MCF 10A (cell line): ENCODE measurements at places on chromosomes 2 and 18.

- peaks cover 91% of the 10 kb centered on the region for H3K36me3 ChIP-seq
- H3K4me1 ChIP-seq: no peaks in the 10 kb centered on the region
- no peak overlapping the region for H3K4me3 ChIP-seq
- DNase-seq: no peak
Measured at GRCh38 chr2:173235947-173236803, 118.5 kb upstream of the CDCA7 start.

DNA sequence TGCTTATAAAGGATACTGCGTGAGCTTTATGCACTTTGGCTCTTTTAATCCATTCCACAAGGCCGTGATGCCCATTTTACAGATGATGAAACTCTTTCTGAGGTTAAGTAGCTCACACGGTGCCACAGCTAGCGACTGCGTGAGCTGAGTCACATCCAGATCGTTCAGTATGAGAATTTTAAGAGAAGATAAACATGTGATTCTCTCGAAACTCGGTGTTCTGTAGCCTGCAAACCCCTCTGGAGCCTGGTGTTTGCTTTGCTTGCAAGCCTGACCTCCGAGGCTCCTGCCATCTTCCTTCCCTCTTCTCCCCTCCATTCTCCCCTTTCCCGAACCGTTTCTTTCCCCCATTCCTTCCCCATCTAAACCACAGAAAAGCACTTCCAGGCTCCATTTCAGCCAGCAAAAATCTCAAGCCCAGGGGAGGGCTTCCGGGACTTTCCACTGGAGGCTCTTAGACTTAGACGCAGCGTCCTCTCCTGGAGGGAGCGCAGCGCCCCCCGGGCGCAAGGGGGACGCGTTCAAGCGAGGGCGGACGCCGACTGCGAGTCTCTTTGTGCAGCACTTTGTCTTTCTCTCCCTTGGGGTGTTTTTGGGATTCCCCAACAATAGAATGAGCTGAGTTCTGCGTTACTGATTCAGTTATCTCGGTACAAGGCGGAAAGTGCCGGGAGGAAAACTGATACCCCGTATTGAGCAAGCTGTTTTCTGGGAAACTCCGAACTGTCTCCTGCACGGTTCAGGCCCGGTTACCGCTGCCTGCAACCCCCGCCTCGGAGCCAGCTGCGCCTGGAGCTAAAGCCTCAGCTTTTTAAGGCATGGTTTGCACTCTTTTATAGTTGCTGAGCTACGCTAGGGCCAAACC, 38.0 kb downstream of the CYP1B1 start:
- no peak for DNase-seq
- H3K27ac ChIP-seq: no peak overlapping the region
- peaks cover 32% of the 10 kb centered on the region for H3K27me3 ChIP-seq
- H3K4me3 ChIP-seq: no peak overlapping the region
- no peaks in the 10 kb centered on the region for H3K36me3 ChIP-seq

DNA sequence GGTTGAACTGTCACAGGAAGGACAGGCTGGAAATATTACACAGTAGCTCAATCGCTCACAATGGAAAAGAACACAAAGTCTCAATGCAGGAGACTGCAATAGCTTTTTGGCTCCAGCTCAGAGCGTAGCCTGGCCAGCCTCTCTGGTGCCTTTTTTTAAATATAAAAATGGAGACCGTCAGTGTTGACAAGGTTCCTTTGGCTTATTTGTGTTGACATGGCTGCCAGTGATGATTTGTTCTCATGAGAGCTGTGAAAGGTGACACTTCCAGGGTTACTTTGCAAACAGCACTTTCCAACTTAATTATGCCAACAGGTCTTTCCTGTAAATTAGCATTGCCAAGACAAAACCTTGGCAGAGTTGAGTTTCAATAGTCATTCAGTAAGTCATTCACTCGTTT, 70.8 kb downstream of the KCNE4 start:
- no peaks in the 10 kb centered on the region for H3K27me3 ChIP-seq
- no peak overlapping the region for H3K27ac ChIP-seq
- H3K36me3 ChIP-seq: no peaks in the 10 kb centered on the region
- DNase-seq: no peak
- no peaks in the 10 kb centered on the region for H3K4me1 ChIP-seq

DNA sequence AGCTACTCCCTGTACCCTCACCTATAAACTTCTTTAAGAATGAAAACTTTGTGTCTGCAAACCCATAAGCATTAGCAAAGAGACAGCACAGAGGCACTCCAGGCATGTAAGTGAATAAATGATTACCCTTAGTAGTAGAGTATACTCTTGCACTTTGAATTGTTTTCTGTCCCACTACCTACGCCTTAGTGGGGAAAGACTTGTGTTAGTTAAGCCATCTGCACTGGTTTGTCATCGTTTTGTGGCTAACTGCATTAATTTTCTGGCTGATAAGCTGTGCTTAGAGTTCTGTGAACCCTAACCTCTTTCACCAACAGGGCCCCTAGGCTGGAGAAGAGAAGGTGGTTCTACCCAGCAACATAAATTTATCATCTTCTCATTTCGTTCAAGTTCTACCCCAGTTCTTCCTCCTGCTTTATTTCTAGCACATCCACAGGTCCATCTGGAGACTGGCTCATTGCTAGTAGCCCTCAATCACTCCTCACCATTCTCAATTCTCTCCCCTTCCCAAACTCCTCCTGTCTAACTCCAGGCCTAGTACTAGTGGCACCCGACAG, 710 bp downstream of the LMAN2L start:
- H3K4me1 ChIP-seq: peaks cover 5% of the 10 kb centered on the region
- no peaks in the 10 kb centered on the region for H3K27me3 ChIP-seq
- DNase-seq: no peak
- H3K27ac ChIP-seq: peak overlapping the region; percentile 97

GRCh38 chr18:43680096-43680495, 402.8 kb upstream of the SYT4 start:
- no peak overlapping the region for H3K4me3 ChIP-seq
- no peak for DNase-seq
